G401 (cell line): ENCODE measurements at places on chromosomes 6 and 20. TPM values are rescaled to one million over a fixed set of nuclear protein-coding genes. Genes with fewer than 3 reads are reported as not detected.

DNA sequence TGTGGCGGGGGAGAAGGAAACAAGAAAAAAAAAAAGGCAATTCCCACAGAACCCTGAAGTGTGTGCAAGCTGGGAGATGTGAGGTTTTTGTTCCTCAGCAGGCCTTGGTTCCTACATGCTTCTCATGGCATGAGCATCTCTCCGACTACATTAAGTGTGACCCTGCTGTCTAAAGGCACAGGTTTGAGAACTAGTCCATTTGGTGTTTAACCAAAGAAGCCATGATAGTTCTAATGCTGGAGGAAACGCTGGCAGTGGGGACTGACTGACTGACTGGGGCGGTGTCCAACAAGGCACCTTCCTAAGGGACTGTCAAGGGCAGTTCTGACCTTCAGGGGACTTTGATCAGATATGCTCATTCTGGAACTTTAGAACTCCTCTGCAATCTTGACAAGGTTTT, 3.8 kb downstream of the TXNDC5 start:
- no peak for DNase-seq

Gene MUC21
- total RNA-seq: not detected in 2 replicates

GRCh38 chr6:131398176-131398575, 174.8 kb upstream of the ARG1 start:
- no peak for DNase-seq

Gene LHFPL5
- total RNA-seq: not detected in 2 replicates

Gene SYNJ2
- total RNA-seq: 12.2 and 16.9 TPM in 2 replicates

Gene TRIM40
- total RNA-seq: not detected in 2 replicates

Gene BPIFA1
- not detected in 2 replicates for total RNA-seq

DNA sequence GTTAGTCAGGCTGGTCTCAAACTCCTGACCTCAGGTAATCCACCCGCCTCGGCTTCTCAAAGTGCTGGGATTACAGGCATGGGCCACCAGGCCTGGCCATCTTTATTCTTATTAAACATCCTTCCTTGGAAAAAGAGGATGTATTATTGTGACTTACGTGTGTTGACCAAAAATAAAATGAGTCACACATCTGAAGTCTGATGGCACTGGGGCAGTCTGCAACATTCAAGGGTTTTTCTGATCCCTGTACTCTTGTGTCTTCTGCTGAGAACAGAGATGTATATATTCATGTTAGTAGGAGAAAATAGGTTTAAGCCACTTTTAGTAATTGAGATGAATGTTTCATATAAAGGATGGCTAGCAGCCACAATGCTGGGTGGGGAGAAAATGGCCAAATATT, 129.9 kb upstream of the RIPOR2 start:
- no peak for DNase-seq

DNA sequence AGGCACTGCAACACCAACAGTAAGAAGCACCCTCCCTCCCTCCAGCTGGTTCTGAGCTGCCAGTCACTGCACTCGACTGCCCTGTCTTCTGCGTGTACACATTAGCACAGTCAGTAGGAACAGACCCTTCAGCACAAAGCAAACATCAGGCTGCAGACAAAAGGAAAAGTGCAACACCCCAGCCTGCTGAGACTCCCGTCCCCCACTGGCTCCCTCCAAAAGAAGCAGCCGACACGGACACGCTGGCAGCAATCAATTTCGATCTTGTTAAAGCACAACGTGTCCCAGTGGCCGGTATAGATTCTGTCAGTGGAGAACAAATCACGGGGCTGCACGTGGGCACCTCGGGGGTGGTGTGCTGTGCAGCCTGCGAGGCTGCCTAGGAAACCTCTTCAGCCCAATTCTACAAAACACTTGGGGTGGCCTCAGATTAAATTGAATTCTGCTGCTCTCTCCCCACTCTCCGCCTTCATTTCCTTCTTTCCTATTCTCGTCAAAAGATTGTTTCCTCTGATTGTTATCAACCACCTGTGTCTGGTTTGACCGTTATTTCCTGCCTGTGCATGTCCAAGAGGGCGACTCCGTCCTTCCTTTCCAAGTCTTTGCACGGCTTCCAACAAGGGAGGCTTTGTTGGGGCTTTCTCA, 38.7 kb downstream of the TRAF3IP2 start:
- peak; percentile 44 for DNase-seq

DNA sequence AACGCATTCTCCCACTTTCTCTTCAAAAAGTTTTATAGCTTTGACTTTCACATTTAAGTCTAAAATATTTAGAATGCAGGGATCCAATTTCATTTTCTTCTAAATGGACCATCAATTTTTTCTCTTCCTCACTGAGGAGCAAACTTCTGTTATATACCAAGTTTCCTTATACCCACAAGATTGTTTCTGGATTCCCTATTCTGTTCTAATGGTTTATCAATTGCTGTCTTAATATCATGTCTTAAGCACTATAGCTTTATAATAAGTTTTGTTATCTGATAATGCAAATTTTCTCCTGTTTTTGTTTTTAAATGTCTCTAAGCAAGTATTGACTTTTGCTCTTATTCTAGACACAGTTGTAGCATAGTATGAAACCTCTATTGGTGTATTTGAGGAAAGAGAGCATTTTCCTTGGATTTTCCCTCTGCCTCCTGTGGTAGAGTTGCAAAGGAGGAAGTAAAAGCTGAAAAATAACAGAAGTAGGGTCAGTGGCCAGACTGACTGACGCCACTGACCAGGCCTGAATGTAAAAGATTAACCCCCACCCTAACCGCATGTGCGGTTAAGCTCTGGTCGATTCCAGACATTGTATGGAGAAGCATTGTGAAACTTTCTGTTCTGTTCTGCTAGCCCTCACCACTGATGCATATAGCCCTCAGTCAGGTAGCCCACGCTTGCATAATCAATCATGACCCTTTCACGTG, 40.3 kb downstream of the GPX5 start:
- DNase-seq: no peak

DNA sequence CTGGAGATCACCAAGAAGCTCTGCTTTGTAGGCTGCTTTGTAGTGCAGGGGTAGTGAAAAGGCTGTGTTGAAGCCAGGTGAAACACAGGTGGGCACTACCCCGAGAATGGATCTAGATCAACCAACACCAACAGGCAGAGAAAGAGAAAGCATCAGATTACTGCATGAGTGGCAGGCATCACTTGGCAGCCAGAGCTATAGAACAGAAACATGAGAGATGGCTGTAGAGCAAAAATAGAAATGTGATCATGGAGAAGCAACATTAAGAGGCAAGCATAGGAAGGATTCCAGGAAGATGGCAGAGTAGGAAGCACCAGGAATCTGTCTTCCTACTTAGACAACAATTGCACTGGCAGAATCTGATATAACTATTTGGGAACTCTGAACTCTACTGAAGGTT, 311.1 kb upstream of the TCF21 start:
- DNase-seq: no peak

GRCh38 chr20:22515264-22515663, 69.1 kb downstream of the FOXA2 start:
- DNase-seq: no peak

GRCh38 chr6:37456816-37457560, 24.0 kb downstream of the CMTR1 start:
- DNase-seq: no peak

Gene REM1
- total RNA-seq: not detected in 2 replicates

- no peak for DNase-seq
Measured at GRCh38 chr6:48560408-48560807, 449.4 kb upstream of the PTCHD4 start.

Gene PKIG
- 37.1 and 69.0 TPM in 2 replicates for total RNA-seq

GRCh38 chr6:153103319-153103655, 27.8 kb downstream of the RGS17 start:
- no peak for DNase-seq

DNA sequence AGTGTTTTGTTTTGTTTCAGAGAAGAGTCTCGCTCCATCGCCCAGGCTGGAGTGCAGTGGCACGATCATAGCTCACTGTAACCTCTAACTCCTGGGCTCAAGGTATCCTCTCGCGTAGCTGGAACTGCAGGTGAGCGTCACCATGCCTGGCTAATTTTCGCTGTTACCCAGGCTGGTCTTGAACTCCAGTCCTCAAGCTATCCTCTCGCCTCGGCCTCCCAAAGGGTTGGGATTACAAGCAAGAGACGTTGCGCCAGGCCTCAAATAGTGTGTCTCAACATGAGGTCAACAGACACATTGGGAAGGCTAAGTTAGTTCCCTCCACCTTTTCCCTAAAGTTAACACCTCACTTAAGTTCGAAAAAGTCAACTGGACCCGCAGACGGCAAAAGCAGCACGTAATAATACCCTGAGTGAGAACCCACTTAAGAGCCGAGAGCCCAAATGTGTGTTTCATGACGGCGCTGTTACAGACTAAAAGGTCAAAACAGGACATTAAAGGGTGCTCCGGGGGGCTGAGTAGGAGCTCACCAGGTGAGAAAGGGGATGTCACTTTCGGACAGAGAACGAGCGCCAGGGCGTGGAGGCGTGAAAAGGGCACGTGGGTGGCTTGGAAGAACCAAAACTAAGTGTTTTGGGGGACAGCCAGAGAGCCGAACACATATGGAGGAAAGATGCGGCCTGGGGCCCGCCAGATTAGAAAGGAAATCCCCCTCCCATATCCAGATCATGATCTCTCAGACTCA, 499 bp downstream of the TTI1 start:
- DNase-seq: no peak

GRCh38 chr6:92587525-92587924, 831.8 kb downstream of the EPHA7 start:
- no peak for DNase-seq

DNA sequence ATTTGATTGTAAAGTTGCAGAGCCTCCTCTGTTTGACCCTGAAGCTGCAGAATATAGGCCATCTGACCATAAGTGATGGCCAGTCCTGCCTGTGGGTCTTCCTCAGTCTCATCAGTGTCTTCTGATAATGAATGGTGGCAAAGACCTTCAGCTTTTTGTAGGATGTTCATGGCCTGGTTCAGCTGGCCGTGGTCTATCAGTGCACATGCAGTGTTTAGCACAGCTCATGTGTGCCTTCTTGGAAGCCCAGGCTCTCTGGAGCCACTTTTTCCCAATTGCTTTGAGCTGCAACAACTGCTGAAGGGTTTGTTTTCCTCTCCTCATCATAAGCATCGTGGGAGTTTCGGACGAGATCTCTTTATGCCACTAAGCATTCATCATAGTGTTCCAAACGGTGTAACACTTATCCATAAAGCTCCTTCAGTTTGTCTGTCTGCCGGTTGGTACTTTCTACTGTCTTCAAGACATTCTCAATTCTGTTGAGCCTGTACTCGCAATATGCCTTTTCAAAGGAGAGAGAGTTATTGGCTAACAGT, 70.1 kb upstream of the TULP4 start:
- no peak for DNase-seq

Gene MAP7
- not detected in 2 replicates for total RNA-seq

Gene EDN1
- total RNA-seq: 0.49 and 0.68 TPM in 2 replicates

- no peak for DNase-seq
Measured at GRCh38 chr6:77986380-77987034, 333.7 kb downstream of the MEI4 start.

- DNase-seq: peak; percentile 84
Measured at GRCh38 chr6:13924146-13924948, 405 bp upstream of the RNF182 start.

GRCh38 chr6:6591778-6592465, 3.4 kb downstream of the LY86 start:
- DNase-seq: no peak

Gene NKX2-4
- total RNA-seq: not detected in 2 replicates

DNA sequence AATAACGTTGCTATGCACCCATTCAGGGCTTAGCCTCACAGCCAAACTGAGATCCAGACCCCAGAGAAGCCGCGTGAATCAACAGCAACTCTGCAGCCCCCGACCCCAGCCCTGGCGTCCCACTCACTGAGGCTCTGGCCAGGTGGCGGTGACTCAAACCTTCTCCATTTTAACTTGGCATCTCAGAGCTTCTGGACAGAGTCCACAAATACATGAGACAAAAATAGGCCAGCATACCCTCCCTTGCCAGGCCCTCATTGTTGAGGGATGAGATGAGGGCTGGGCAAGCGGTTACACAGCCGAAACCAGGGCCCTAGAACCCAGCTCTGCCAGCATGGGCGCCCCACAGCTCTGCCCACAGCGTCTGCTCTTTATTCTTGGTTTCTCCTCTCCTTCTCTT, 118.4 kb downstream of the MYLK4 start:
- DNase-seq: peak; percentile 67

DNA sequence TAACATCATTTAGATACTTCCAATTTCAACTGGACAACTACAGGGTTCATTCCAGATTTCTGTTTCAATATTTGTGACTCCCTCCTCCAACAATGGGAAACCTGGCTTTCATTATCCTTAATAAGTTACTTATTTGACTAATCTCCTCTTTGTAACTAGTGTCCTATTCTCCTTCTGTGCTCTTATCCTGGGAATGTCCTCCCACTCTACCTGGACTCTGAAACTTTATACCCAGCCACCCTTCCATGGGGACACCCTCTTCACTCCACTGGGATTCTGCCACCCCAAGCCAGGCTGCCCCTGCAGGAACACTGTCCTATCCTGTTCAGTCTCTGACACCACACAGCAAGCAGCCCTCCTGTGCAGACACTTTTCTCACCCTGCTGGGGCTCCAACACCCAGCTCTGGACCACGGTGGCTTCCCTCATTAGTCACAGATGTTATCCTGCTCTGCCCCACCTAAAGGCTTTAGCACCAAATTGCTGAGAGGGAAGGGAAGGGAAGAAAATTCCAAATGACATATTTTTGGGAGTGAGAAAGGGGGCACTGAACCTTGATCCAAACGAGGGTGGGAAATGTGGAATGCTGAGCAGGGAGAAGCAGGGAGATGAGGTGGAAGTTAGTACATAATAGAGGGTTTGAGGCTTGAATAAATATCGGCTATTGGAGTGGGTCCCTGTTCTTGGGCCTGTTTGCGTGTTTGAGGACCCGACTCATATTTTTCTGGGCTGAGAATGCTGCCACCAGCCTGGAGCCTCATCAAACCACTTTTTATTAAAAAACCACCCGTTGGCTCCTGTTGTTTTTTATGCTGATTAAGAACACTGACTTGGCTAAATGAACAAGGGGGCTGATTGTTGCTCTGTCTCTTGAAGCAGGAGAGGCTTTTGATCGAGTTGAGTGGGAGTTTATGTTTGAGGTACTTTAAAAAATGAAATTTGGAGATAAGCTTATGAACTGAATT, 54.0 kb upstream of the AKIRIN2 start:
- no peak for DNase-seq

DNA sequence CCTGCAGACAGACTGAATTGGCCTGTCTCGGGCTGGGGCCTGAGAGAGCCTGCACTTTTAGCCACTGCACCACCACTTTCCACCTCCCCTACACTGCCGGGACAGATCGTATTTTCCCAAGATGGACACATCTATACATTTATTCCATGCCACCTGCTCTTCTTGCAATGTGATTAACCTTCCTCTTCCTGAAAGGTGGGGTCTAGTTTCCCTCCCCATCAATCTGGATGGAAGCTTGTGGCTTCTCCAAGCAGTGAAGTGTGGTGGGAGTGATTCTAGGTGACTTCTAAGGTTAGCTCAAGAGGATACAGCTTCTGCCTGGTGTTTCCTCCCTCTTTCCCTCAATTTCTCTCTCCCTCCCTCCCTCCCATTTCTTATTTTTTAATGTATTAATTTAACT, 150.3 kb upstream of the PROKR2 start:
- DNase-seq: no peak

DNA sequence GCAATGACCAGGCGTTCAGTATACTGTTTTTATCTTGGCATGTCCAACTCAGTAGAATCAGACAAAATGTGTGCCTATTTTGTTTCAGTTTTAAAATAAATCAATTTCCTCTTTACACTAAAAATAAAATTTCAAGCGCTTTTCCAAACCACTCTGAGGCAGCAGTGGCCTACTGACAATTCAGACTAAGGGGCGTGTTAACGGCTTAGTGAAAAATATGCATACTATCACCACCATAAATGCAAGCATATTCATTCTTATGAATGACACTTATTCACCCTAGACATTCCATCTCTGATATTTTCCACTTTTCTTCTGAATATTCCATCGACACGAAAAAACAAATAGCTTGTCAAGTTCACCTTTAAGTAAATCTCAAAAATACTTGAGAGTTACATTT, 7.5 kb downstream of the TBX18 start:
- DNase-seq: no peak
